ENCODE measurements at places on chromosomes 7 and 10. TPM values are rescaled to one million over a fixed set of nuclear protein-coding genes. Genes with fewer than 3 reads are reported as not detected.

GRCh38 chr10:74255888-74256357 lies 104.9 kb downstream of the ADK start:
- no peaks in the 10 kb centered on the region for H3K36me3 ChIP-seq
- H3K4me1 ChIP-seq: no peaks in the 10 kb centered on the region
- H3K27ac ChIP-seq: no peak overlapping the region
- no peak for DNase-seq

- no peaks in the 10 kb centered on the region for H3K27me3 ChIP-seq
- no peak overlapping the region for H3K27ac ChIP-seq
- H3K4me1 ChIP-seq: no peaks in the 10 kb centered on the region
- no peak for DNase-seq
- no peaks in the 10 kb centered on the region for H3K36me3 ChIP-seq
Observed at GRCh38 chr7:14309432-14309831, 320.0 kb upstream of the ETV1 start.

DNA sequence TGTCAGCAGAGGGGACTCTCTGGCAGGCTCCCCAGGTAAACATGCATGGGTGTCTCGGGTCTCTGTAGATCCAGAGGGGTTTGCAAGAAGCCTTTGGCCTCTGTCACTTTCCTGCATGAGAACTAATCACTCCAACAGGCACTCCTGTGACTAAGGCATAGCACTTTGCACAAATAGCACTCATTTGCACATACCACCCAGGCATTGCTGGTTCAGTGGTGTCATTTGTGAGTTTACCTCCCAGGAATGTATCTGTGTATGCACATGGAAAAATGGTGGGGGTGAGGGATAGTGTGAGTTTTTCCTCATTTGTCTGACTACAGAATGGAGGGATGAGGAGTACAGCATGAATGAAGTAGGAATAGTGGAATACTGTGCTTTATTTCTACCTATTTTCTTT lies 39.5 kb downstream of the CNNM1 start:
- H3K36me3 ChIP-seq: no peaks in the 10 kb centered on the region

DNA sequence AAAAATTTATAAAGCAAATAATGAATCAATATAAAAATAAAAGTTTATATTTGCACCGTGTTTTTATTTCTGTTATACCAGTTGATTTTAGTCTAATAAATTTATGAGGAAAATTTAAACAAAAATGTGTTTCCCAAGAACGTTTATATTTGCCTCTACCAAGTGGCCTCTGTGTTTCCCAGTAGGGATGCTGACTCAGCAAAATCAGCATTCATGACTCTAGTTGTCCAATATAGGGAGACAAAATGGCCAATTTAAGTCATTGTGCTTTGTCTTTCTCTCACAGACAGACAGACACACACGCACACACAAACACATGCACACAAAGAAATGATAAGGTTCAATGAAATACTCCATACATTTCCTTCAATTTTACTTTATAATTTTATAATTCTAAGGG lies 942.5 kb upstream of the ZWINT start:
- H3K4me3 ChIP-seq: no peak overlapping the region
- no peaks in the 10 kb centered on the region for H3K27me3 ChIP-seq
- no peak for DNase-seq
- no peaks in the 10 kb centered on the region for H3K36me3 ChIP-seq
- H3K4me1 ChIP-seq: no peaks in the 10 kb centered on the region

DNA sequence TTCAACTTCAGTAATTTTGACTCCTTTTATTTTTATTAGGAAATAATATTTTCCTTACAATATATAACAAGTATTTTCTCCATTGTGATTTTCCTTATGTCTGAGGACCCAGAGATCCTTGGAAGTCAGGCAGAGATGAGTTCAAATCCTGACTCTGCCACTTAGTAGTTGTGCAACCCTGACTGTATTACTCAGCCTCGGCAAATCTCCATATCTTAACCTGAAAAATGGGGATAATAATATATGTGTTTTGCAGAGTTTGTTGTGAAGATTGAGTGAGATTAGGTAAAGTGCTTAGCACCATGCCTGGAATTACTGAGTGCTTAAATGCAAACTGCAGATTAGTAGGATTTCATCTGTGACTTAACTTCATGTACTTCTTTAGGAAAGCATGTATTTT lies 120.5 kb upstream of the KLF14 start:
- DNase-seq: no peak
- H3K27me3 ChIP-seq: no peaks in the 10 kb centered on the region
- H3K4me3 ChIP-seq: no peak overlapping the region

GRCh38 chr7:17121671-17122070 lies 176.8 kb upstream of the AHR start:
- no peak overlapping the region for H3K27ac ChIP-seq
- no peaks in the 10 kb centered on the region for H3K4me1 ChIP-seq
- no peak for DNase-seq
- no peak overlapping the region for H3K4me3 ChIP-seq
- H3K36me3 ChIP-seq: no peaks in the 10 kb centered on the region

- H3K36me3 ChIP-seq: no peaks in the 10 kb centered on the region
- H3K4me3 ChIP-seq: no peak overlapping the region
- H3K27ac ChIP-seq: no peak overlapping the region
- DNase-seq: no peak
- H3K27me3 ChIP-seq: no peaks in the 10 kb centered on the region
- no peaks in the 10 kb centered on the region for H3K4me1 ChIP-seq
Observed at GRCh38 chr7:48085942-48086341, 3.1 kb upstream of the UPP1 start.

- H3K36me3 ChIP-seq: no peaks in the 10 kb centered on the region
- no peaks in the 10 kb centered on the region for H3K4me1 ChIP-seq
- DNase-seq: no peak
- no peak overlapping the region for H3K4me3 ChIP-seq
- no peak overlapping the region for H3K27ac ChIP-seq
Observed at GRCh38 chr7:16564023-16564380, 37.4 kb downstream of the LRRC72 start.

- DNase-seq: no peak
- H3K4me3 ChIP-seq: no peak overlapping the region
- H3K27ac ChIP-seq: no peak overlapping the region
- no peaks in the 10 kb centered on the region for H3K36me3 ChIP-seq
- H3K4me1 ChIP-seq: no peaks in the 10 kb centered on the region
Observed at GRCh38 chr10:113458451-113458850, 94.4 kb upstream of the HABP2 start.

GRCh38 chr10:45660876-45661411 lies 11.6 kb downstream of the ZFAND4 start:
- H3K4me1 ChIP-seq: no peaks in the 10 kb centered on the region
- DNase-seq: no peak
- no peaks in the 10 kb centered on the region for H3K27me3 ChIP-seq
- no peaks in the 10 kb centered on the region for H3K36me3 ChIP-seq

- H3K27me3 ChIP-seq: no peaks in the 10 kb centered on the region
- H3K4me3 ChIP-seq: no peak overlapping the region
- H3K36me3 ChIP-seq: no peaks in the 10 kb centered on the region
- no peaks in the 10 kb centered on the region for H3K4me1 ChIP-seq
Observed at GRCh38 chr10:60669501-60669900, 108.8 kb upstream of the CDK1 start.

Gene CFAP70
- total RNA-seq: 0.94 TPM

Gene IDI2
- not detected for total RNA-seq

Gene HDAC9
- total RNA-seq: 51.4 TPM

Gene SCART1
- 7.3 TPM for total RNA-seq

Gene ACBD5
- 13.9 TPM for total RNA-seq

Gene BTBD16
- 2.4 TPM for total RNA-seq

Gene UBN2
- total RNA-seq: 22.6 TPM

Gene SEMA3C
- total RNA-seq: 86.8 TPM
